ENCODE measurements at places on chromosomes 6 and 20.

DNA sequence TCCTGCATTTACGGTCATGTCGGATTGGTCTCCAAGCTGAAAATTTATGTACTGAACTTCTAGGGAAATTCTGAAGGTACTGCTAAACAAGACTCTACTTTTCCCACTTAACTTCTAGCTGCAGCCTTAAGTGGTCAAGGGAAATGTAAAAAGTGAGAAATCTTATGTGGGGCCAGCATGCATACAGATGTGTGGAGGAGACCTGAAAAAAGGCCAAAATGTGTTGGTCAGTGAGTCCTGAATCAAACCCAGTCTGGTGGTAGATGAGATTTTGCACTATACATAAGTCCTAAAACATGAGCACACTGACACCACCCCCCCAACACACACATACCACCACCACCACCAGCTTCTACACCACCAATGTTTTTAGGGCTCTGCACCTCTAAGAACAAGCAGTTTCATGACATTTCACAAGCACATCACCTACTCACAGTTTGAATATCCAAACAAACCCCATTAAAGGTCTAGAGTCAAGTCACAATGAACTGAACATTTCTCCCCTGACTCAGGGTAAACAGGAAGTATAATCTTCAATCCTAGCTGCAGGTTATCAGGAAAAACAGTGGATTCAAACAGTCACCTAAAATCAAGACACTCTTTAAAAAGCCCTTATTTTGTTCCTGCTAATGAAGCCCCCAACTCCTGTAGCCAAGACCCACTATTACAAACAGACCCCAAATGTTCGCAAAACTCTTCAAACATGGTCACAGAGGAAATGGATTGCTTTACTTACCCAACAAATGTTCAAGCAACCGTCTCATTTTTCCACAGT lies 1.6 kb downstream of the ZMYND8 start:
- DNase-seq, result no peak

DNA sequence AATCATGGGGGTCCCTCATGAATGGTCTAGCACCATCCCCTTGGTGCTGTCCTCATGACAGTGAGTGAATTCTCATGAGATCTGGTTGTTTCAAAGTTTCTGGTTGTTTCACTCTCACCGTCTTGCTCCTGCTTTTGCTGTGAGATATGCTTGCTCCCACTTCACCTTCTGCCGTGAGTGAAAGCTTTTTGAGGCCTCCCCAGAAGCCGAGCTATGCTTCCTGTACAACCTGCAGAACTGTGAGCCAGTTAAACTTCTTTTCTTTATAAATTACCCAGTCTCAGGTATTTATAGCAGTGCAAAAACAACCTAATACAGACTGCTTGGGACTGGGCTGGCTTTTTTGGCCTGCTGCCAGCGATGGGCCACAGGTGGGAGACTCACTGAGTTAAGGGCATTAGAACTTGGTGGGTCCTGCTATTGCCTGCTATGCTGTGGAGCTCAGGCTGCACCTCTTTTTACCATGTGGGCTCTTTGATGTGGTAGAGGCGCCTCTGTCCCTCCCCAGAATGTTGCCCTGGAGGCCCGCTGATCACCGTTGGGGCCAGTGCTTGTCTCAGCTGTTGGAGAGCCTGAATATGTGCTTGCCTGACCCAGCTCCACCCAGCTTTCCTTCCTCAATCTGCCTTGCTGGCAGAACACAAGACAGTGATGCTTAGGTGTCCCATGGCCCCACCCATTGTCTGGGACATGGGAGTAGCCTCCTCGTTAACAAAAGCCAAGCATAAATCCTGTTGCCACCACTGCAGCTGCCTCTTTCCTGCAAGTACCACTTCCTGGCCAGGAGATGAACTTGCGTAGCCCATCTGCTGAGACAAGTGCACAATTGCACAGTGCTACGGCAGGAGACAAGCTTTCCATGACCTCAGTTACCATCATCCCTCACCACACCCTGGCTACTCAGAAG lies 47.1 kb downstream of the IGF2R start:
- DNase-seq, result no peak

DNA sequence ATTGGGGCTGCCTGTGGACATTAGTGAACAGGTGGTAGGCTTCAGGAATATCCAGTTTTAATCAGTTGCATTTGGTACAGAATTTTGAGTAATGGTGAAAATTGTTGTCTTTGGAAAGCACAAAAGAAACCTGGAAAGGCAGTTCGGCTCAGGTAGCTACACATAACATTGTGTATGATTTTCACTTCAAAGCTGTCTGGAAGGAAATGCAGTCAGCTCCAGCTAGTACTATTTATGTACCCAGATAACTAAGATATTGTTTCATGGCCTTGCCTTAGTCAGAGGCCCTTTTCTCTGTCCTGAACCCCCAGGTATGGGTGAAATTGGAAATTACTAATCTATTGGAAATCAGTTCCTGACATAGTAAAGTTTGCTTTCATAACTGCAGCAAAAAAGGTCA lies 195.6 kb upstream of the UST start:
- no peak for DNase-seq

- DNase-seq, result peak; percentile 77
These were observed 109.6 kb upstream of the RPS6KA2 start for GRCh38 chr6:166736634-166737033.

DNA sequence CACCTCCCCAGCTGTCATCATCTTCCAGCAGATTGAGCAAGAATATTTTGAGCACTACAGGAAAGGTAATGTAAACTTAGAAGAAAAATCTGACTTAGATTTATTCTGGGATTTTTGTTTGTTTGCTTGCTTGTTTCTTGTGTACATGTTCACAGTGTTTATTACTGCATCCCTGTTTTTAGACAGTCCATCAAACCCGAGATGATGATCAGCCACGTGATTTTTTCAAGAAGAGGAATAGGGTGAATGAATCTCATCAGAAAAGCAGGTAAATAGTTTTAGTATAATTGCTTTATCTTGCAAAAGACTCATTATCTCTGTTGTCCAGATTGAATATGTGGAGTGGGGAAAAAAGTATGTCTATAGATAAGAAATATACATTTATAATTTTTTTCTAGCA lies 2.1 kb downstream of the FAM217B start:
- no peak for DNase-seq

DNA sequence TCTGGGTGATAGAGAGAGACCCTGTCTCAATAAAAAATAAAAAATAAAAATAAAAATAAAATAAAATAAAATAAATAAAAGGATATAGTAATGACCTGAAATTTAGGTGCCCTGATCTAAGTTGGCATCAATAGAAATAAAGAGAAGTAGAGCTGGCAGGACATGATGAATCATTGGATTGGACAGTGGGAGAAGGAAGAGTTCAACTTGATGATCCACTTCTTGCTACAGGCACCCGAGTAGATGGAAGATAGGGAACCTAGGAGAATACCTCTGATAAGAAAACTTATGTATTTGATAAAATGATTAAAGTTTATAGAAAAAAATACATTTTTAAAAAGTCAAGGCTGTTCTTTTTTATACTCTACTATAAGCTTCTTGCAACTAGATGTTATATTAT lies 79.0 kb downstream of the ADTRP start:
- no peak for DNase-seq

- DNase-seq, result peak; percentile 92
These were observed 18.1 kb upstream of the ZBP1 start for GRCh38 chr20:57638173-57638894.

DNA sequence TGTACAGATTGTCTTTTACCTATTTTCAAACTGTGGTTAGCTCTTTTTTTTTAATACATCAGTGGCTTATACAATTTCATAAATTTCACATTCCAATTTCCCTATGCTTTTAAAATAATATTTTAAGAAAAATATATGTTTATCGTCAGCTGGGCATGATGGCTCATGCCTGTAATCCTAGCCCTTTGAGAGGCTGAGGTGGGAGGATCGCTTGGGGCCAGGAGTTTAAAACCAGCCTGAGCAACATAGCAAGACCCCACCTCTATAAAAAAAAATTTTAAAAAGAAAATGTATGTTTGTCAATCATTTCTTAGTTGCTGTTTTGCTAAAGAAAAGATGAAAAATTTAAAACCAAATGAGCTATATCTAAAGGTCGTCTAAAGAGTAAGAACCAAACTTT lies 3.4 kb downstream of the GJA1 start:
- DNase-seq, result no peak

- DNase-seq, result no peak
These were observed 73.6 kb upstream of the HCRTR2 start for GRCh38 chr6:55100686-55101085.

GRCh38 chr20:5528261-5528660 lies 211.5 kb upstream of the PROKR2 start:
- no peak for DNase-seq

GRCh38 chr6:35310265-35310831 lies 12.7 kb downstream of the DEF6 start:
- DNase-seq, result no peak

- no peak for DNase-seq
These were observed 22.4 kb downstream of the TMC2 start for GRCh38 chr20:2558581-2559278.

DNA sequence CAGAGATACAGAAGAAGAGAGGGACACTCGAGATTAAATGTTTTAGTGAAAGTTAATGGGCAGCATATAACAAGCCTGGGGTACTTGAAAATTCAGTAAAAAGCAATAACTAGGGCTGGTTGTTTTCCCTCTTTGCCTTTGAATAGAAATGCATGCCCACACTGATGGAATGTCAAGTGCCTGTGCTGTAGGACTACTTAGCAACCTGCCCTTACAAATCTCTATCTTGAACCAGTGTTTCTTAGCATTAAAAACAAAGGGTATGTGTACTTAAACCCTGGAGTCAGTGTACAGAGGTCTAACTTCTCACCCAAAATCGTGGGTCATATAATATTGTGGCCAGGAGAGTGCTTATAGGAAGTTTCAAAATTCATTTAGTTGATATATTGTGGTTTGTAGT lies 37.1 kb downstream of the RNF144B start:
- no peak for DNase-seq

GRCh38 chr6:96611342-96611991 lies 48.5 kb downstream of the FHL5 start:
- no peak for DNase-seq

DNA sequence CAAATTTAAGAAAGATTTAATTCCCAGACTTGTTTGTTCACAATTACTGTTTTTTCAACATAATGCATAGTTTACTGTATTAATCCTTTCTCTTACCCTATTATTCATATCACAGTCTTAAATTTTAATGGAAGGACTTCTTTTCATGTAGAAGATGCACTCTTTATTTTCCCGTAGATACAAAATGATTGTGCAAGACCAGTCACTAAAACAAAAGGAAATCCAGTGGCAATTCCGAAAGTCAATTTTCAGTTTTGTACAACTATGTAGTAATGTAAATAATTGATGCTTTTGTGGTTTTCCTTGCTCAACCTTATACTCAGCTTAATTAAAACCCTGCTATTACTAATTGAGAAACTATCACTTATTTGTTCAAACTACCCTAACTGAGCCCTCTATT lies 361.5 kb upstream of the PTCHD4 start:
- DNase-seq, result no peak

- DNase-seq, result no peak
These were observed 32.0 kb upstream of the GJA10 start for GRCh38 chr6:89862273-89862672.

DNA sequence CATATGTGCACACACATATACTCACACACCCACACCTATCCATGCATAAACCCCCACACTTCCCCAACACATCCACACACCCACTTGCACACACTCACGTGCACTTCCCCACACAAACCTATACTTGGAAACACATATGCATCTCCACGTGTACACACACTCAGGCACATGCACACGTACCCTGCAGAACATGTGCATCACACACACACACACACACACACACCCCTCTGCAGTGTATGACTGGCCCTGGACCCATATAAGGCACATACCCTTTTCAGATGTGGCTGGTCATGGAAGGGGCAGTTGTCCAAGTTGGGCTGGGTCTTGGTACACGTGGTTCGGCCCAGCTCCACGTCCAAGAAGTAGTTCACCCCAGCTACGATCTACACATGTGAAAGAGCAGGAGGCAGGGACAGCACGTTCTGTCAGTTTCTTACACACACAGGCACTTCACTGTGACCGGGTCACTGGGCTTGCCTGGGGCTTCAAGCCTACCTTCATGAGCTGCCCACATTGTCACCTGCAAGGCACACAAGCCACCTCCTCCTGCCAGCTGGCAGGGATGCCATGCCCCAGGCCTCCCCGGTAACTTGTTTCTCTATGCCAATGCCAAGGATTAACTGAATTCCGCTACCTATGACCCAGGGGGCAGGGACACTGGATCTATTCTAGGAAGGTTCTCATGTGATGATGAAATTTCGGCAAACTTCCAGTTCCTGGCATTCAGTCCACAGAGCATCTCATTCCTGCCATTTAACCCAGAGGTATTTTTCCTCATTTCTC lies 2.6 kb downstream of the CST3 start:
- DNase-seq, result no peak
